ENCODE measurements at places on chromosomes 1 and 21. TPM values are rescaled to one million over a fixed set of nuclear protein-coding genes. Genes with fewer than 3 reads are reported as not detected.

TAS1R1 gene
- total RNA-seq = not detected

- DNase-seq = no peak
Observed at GRCh38 chr1:43520100-43520778, 10.4 kb upstream of the PTPRF start.

DNA sequence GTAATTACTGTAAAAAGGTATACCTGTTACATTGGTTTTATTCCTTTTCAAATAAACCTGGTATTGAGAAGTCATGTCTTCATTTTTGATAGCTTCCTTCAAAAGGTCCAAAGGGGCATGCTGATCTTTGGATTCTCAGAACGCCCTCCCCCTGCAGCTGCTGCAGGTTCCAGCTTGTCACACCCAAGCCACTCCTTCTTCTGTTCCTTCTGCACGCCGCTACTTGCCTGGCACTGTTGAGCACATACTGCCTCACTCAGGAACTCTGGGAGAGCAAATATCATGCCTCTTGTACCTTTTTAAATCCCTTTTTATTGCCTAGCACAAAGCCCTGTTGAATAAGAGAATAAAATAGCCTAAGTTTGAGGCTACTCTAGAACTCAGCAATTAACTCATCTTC is 136.9 kb downstream of the BARHL2 start:
- DNase-seq = no peak

DNA sequence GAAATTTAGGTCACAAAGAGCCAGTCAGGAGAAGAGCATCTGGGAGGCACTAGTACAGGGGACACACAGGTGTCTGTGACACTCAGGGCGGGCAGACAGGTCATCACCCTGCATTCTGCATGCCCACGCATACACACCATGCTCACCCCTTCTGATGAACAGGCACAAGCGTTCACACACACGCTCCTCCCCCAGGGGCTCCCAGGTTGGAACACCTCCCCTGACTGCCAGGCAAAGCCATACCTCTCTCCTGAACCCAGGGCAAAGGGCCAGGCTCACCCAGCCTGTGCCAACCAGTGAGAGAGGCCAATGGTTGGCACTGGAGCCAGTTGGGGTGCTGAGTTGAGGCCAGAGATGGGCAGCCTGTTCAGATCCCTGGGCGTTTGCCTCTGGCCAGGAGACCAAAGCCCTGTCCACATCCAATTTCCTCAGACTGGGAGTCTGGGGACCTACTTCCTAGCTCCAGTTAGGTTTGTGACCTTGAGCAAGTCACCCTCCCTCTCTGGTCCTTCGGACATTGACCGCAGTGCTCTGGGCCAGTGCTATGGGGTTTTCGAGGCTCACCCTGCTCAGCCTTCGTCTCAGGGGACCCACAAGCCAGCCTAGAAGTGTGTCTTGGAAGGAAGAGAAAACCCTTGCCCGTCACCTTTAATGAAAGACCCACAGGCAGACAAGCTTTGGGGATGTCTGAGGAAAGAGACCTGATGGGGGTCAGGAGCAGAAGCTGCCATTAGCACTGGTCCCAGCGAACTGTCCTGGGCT is 5.8 kb upstream of the LAD1 start:
- no peak for DNase-seq

DNA sequence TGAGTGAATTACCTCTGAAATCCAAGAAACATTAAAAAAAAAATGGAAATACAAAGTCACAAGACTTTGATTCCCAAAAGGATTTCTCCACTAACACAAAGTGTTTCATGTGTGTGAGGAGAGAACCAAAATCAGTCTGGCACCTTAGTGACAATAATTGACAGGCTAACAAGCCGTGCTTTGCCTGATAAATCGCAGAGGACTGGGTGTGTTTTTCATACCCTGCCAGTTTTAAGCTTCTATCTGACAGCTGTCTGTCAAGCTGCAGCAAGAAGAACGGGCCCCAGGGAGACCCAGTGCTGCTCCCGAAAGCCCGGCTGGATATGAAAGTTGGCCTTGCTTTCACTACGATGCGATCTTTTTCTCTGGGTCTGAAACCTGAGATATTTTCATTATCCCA is 101.6 kb upstream of the KCNK2 start:
- no peak for DNase-seq

All from CD4-positive, CD25-positive, alpha-beta regulatory T cell (primary cell).